ENCODE measurements at places on chromosomes 1 and 21. TPM values are rescaled to one million over a fixed set of nuclear protein-coding genes. Genes with fewer than 3 reads are reported as not detected.

C8A gene
- not detected for total RNA-seq

ADAMTS1 gene
- total RNA-seq: 15.9 TPM

DNA sequence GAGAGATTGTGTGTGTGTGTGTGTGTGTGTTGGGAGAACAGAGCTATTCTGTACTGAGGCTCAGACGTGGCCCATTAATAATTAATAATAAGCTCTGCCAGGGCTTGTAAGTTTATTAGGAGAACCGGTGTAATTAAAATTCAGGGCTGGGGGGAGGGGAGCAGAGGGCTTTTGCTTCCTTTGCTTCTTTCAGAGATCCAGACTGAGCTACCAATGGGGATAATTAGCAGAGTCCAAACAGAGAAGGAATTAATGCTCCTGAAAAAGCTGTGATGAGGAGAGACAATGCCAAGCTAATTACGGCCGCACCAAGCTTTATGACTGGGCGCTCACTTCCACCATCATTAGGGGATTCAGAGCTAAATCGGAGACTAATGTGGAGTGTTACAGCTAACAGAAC, 4.5 kb downstream of the SYT6 start:
- no peak for DNase-seq

DNA sequence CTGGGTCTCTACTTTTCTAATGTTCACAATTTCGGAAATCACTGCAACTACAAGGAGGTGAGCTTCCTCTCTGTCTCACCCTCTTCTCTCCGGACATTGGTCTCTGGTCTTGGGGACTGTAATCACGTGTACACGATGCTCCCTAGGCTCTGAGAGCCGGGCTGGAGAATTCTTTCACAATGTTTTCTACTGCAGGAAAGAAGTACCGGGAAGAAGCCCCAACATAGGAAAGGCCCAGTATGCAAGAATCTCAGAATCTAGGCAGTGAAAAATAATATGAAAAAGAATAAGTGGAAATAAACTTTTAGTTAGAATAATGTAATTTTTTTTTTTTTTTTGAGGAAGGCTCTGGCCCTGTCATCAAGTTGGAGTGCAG, 13.5 kb upstream of the HJV start:
- DNase-seq: peak; percentile 75

DNA sequence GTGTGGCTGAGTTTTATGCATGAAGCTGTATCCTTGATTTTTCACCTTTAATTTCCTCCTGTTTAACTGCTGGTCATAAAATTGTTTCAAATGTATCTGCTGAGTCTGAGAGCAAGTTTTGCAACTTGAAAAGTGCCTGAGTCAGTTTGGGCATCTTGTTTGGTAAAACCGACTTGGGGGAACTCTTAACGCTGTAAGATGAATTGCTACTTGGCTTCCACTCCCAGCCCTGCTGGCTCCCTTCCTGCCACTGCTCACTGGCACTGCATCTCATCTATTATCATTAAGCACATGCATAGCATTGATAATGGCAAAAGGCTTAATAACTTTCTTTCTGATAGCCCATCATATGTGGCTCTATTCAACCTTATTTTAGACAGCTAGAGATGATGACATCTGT, 35.7 kb upstream of the FAM78B start:
- DNase-seq: no peak
